ENCODE measurements at places on chromosomes 4 and X.

GRCh38 chrX:49756692-49757091, 60.9 kb upstream of the PAGE1 start:
- no peak for DNase-seq

DNA sequence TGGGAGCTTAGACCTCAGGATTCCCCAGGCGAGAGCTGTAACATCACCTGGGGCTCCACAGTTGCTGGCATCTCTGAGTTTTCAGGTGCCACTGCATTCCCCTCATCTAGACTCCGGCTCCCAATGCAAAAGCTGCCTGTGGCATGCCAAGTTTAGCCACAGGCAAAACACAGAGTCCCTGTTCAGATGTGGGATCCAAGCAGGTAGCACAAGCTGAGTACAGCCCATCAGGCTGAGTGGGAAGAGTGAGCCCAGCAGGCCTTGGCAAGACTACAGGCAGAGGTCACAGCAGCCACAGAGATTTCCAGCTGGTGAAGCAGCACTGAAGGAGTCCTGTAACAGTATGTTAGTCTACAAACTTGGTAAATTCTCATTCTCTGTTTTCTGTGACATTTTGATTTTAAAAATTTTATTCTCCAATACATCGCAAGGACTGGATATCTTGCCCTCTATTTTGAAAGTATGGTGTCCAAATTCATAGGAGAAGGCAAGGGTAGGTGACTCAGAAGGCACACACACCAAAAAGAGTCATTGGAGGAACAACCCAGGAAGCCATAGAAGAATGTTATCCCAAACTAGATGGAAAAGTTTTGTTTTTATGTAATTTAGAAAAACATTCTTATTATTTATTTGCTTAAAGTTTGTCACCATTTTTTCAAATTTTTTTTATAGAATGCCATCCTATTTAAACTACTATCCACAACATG, 13.6 kb upstream of the CXCL2 start:
- no peak for DNase-seq

GRCh38 chr4:143531380-143531779, 17.9 kb downstream of the SMARCA5 start:
- no peak for DNase-seq

GRCh38 chr4:76951672-76952010, 2.1 kb downstream of the SEPTIN11 start:
- no peak for DNase-seq

DNA sequence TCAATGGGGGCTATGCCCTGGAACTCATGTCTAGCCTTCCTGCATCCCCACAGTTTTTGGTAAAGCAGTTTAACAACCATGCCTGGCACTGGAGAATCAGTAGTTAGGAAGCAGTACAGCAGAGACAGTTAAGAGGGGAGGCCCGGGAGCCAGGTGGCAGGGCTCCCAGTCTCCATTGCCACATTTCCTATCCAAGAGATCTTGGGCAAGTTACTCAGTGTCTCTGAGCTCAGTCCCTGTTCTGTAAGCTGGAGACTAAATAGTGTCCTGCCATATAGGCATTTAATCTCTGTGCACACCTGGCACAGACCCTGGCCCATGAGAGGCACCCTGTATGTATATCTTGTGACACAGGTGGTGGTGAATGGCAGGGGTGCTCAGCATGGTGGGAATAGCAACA, 156.1 kb upstream of the EOLA2 start:
- no peak for DNase-seq

DNA sequence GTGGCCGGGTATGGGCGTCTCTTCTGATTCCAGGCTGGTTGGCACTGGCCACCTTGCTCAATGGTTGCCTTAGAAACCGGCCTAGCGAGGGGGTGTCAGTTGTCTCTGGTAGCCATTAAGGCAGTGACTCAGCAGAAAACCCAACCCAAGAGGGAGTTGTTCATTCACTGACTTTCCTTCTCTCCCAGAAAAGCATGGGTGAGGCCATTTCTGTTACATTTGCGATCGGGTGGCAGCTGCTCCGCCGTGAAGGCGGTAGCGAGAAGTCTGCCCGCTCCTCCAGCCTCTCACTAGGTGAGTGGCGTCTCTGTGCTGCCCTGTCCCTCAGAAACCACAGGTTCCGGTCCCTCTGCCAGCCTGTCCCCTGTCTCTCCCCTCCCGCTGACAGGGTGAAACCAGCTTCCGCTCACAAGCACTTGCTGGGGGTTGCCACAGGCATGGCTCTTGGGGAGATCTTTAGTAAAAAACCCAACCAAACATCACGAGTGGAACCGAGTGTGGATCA, 17.4 kb downstream of the IRAK1 start:
- peak; percentile 60 for DNase-seq

DNA sequence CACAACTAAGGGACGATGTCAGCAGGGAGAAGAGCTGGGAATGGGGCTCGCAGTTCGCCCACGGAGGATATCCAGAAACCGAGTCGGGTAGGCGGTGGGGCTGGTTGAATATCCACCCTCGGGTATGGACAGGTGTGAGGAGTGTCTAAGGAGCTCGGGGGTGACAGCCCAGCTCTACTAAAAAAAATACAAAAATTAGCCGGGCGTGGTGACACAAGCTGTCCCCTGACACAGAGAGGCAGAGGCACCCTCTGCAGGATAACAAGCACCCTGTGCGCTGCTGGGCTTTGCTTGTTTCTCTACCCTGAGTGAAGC, 12.2 kb upstream of the ASMTL start:
- no peak for DNase-seq

DNA sequence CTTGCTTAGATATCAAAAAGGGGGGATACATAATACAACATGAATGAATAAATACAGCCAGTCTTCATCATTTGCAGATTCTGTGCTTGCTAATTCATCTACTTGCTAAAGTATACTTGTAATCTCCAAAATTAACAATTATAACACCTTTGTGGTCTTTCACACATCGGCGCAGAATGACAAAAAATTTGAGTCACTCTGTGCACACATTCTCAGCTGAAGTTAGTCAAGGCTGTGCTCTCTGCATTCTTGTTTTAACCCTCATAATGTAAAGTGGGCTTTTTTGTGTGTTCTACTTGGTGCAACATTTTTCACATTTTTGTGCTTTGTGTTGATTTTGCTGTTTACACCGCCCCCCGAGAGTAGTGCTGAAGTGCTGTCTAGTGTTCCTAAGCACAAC, 65.8 kb upstream of the GPRIN3 start:
- no peak for DNase-seq

- no peak for DNase-seq
Measured at GRCh38 chrX:30965767-30966166, 76.7 kb upstream of the TAB3 start.

- DNase-seq: no peak
Measured at GRCh38 chr4:125827696-125828052, 512.9 kb downstream of the FAT4 start.

DNA sequence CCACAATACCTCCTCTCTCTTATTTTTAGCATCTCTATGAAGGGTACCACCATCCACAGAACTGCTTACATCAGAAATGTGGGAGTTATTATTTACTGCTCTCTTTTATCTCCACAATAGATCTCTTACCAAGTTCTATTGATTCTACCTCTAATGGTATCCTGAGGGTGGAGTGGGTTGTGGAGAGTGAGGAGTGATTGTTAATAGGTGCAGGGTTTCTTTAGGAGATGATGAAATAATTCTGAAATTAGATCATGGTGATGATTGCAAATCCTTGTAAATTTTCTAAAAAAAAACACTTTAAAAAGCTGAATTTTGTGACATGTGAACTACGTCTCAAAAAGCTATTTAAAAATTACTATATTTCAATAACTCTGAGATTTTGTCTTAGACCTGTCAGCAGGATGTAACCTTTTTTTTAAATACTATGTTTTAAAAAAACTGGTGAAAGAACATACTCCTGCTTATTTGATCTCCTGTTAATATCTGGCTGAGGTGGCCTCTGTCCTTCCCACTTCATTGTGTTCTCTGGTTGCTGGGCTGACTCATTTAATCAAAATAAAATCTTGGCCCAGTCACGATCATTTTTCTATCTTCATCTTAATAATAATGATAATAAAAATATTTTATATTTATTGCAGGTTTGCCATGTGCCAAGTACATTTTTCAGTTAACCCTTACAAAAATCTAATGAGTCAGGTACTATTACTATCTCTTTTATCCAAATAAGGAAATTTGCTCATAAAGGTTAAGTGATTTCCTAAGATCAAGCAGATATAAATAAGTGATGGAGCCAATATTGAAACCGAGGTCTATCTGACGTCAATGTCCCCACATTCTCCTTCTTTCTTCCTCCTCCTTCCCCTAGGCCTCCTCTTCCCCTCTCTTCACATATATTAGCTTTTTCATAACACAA, 73.5 kb downstream of the GLUD2 start:
- DNase-seq: no peak

GRCh38 chr4:102439236-102439614, 61.9 kb upstream of the NFKB1 start:
- no peak for DNase-seq

GRCh38 chr4:7335344-7336066, 99.2 kb downstream of the PSAPL1 start:
- peak; percentile 66 for DNase-seq

DNA sequence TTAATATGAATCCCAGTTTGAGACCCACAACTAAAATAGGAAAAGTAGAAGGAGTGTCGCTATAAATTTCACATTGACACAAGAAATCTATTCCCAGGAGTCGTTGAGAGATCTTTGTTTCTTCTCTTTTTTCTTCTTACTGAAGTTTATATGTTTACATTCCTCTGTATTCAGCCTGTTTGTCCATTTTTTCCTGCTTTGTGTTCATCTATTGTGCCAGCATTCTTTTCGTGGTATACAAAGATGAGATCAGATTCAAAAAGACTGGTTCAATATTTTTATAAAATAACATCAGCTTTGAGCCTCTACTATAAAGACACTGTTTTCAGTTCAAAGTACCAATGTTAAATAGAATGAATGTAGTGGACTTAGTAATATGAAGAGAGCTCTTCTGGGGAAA, 95.4 kb upstream of the MYOZ2 start:
- DNase-seq: no peak

DNA sequence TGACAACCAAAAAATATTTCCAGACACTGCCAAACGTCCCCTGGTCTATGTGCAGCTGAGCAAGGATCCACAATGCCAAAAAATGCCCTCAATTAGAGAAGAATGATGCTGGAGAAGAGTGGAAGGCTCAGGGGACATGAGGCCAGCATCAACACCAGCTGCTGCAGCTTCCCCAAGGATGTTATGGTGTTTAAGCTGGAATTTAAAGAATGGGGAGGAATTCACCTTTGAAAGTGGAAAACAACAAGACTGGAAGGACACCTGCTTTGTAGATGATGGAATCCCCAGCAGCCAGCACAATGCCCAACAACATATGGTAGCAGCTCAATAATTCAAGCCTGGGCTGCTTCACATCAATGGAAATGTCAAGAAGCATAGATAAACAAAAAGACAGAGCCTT, 20.3 kb upstream of the SMPX start:
- DNase-seq: no peak

DNA sequence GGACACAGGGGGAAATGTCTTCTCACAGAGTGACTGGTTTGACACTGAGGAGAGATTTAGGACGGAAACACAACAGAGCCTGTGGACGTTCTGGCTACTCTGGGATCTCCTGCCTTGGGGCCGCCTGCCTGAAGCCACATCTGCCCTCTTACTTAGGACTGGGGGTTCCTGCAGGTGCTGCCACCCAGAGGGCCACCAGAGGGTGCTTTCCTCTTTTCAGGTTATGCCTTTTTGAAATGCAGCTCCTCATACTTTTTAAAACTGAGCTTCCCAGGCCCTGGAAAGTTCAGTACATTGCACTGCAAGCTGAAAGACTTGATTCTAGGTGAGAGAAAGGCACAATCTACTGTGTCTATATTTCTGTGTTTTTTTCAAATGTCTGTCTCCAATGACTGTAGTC, 92.2 kb upstream of the PGRMC2 start:
- no peak for DNase-seq

GRCh38 chr4:152455311-152455710, 80.6 kb downstream of the FBXW7 start:
- no peak for DNase-seq

GRCh38 chr4:25485104-25485503, 108.0 kb downstream of the ANAPC4 start:
- no peak for DNase-seq

GRCh38 chrX:103806862-103807474, 25.1 kb downstream of the RAB9B start:
- DNase-seq: no peak

- DNase-seq: no peak
Measured at GRCh38 chrX:135923353-135923752, 29.8 kb downstream of the SAGE1 start.

DNA sequence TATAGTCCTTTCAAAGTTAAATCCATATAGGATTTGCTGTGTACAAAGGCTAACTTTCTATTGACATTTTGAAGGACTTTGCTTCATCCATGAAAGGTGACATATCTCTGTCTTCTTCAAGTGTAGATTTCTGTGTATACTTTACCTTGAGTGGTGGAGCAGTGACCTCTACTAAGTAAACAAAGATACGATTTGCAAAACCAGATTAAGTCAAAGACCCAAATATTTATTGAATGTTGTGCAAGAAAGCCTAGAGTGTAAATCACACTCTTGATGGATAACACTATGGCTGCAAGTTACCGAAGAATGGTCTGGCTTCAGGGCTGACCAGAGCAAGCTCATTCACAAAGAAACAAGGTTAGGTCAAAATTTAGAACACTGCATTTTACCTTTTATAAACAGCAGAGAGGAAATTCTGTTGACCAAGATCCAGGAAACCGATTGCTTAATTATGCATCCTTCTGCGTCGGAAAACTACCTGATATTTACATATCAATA, 5.4 kb upstream of the FGG start:
- DNase-seq: no peak

DNA sequence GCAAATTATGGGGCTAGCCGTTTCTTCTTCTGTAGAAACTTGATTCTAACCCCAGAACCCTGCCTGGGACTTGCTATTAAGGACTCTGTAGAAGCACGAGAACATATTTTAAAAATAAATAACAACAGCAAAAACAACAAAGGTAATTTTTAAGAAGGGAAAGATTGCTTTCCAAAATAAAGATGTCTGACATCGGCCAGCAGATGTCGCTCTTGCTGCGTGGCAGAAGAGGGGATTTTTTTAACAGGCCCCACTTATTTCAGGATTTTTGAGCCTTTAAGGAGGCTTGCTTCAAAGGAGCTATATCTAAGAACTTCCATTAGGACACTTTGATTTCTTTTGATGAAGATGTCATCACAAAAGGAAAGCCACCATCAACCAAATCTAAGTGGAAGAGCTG, 62.8 kb upstream of the EGFL6 start:
- peak; percentile 7 for DNase-seq

- no peak for DNase-seq
Measured at GRCh38 chr4:100497791-100498190, 20.0 kb downstream of the EMCN start.

GRCh38 chr4:7359400-7360062, 75.2 kb downstream of the PSAPL1 start:
- no peak for DNase-seq

GRCh38 chr4:163878336-163879121, 384.0 kb downstream of the TMA16 start:
- no peak for DNase-seq

All from dorsolateral prefrontal cortex (tissue), 122 donors.